NCI-H774 (cell line): ENCODE measurements at places on chromosomes 3 and 15.

DNA sequence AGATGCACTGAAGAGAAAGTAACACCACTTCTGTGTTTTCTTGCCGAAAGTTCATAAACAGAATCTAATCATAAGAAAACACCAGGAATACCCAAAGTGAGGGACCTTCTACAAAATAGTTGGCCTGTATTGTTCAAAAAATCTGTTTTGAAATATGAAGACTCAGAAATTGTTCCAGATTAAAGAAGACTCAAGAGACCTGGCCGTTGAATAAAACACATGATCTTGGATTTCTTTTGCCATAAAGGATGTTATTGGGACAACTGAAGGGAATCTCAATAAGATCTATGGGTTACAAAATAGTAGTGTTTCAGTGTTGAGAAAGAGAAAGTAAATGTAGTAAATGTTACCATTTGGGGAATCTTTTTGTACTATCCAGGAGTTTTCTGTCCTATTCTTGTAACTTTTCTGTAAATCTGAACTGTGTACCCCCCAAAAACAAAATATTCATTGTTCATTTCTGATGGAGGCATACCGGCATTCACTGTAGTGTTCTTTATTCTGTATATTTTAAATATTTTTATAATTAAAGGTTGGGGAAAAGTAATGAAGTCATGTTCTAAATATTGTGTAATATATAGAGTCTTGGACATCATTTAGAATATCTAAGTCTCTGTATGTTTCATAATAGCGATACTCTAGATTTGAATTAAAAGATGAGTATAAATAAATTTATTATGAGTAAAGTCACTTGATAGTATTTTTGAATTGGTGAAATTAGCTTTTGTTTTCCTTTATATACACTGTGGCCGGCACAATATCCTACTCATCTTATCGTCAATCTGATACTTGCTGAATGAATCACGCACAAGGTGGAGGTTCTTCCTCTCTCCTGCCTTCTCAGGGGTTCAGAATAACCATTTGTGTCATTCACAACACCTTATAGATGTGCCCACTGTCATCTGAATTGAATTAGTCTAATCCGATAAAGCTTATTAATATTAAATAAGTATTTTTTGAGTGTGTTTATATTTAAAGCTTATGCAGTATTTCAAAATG is 66.7 kb downstream of the TRAK1 start:
- DNase-seq, result no peak

GRCh38 chr3:31341130-31341529 is 191.6 kb upstream of the STT3B start:
- DNase-seq, result no peak

GRCh38 chr3:57961177-57961827 is 46.9 kb upstream of the FLNB start:
- DNase-seq, result no peak

DNA sequence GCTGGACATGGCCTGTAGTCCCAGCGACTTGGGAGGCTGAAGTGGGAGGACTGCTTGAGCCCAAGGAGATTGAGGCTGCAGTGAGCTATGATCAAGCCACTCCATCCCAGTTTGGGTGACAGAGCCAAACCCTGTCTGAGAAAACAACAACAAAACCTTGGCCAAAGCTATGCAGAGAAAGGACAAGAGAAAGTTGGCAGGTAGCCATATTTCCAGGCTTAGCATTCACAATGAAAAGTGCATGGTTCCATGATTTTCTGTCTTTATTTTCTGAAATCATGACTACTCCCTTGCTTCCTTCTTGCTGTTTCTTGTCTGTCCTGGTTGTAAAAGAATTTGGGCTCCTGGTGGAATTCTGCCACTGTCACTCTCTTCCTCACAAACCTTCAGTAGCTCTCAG is 284.6 kb upstream of the C2CD4B start:
- no peak for DNase-seq

GRCh38 chr15:72382146-72382545 is 6.3 kb upstream of the HEXA start:
- no peak for DNase-seq

DNA sequence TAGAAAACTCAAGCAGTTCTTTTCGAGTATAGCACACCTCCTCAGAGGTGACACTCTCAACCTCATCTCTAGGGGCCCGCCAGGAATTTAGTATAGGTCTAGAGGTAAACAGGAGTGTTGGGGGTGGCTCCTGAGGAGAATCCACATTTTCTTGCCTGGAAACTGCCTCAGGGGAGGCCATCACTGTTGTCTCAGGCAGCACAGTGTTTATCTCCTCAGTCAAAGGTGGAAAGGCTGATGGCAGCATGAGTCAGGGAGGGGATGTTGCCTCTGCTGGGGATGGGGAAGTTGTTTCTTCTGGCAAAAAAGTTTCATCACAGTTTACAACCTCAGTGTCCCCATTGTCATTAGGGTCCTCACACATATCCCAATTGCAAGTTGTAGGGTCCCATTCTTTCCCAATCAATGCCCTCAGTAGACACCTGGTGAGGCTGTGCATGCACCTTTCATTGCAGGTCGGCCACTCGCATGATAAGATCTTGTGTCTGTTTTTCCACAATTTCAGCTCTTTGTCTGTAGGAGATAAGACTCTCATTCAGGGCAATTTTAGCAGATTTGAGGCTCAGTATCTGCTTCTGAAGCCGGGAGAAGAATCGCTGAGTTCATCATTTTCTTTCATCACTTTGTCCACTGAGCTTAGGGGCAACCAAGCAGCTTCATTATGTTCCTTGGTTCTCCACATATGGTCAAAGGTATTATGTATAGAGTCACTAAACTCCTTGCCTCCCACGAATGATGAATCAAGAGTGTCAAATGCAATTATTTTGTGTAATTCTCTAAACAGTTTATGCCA is 25.8 kb downstream of the NAALADL2 start:
- no peak for DNase-seq

DNA sequence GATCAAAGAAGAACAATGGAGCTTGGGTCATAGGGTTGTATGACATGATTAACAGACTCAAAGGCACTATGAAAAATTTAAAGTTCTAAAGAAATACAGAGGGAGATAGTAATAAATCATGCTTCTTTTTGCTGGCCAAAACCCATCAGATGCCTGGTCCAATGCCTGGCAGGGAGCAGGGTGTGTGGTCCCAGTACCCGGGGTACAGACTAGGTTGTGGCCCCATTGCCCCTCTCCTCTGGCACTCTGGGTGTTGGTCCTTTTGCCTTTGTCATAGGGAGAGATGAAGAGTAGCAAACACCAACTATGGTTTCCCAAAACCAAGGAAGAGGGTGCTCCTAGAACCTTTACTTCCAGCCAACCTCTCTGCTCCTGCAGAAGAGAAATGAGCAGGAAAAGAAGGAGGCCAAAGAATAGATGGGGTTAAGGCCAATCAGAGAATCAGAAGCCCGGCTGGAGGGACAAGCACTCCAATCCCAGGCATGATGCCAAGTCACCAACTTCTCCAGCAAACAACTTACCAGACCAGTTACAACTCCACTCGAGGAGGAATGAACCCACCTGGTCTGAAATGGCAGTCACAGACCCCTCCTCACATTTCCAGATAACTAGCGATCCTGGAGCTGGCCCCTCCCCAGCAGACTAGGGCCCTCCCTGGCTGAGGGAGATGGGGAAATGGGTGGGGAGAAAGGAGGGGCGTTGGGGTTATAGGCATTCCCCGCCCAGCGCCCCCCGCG is 1.8 kb downstream of the IGDCC3 start:
- no peak for DNase-seq

DNA sequence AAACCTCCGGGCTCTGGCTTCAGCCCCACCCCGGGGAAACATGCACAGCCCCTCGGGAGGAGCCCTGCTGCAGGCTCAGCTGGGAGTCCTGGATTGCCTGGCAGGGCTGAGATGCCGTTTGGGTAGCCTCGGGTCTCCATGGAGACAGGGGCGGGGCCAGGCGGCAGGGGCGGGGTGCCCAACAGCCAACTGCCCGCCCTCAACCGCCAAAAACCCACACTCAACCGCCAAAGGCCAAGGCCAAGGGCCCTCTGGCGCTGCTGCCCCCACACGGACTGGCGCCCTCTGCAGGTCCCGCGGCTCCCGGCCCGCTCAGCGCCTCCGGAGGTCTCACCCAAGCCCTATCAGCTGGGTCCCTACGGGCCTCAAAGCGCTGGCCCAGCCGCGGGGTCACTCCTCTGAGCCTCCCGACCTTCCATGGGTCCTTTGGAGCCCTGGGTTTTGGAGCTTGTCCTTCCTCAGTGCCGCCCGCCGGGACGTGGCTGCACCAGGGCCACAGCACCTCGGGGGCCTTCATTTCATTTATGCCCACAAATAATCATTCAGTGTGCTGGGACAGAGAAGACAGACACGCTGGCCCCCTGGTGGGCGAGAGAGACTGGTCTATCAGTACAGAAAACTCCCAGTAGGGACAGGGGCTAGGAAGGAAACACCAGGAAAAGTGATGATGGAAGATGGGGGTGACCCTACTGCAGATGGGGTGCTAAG is 33.5 kb upstream of the ACAD9 start:
- DNase-seq, result peak; percentile 46

DNA sequence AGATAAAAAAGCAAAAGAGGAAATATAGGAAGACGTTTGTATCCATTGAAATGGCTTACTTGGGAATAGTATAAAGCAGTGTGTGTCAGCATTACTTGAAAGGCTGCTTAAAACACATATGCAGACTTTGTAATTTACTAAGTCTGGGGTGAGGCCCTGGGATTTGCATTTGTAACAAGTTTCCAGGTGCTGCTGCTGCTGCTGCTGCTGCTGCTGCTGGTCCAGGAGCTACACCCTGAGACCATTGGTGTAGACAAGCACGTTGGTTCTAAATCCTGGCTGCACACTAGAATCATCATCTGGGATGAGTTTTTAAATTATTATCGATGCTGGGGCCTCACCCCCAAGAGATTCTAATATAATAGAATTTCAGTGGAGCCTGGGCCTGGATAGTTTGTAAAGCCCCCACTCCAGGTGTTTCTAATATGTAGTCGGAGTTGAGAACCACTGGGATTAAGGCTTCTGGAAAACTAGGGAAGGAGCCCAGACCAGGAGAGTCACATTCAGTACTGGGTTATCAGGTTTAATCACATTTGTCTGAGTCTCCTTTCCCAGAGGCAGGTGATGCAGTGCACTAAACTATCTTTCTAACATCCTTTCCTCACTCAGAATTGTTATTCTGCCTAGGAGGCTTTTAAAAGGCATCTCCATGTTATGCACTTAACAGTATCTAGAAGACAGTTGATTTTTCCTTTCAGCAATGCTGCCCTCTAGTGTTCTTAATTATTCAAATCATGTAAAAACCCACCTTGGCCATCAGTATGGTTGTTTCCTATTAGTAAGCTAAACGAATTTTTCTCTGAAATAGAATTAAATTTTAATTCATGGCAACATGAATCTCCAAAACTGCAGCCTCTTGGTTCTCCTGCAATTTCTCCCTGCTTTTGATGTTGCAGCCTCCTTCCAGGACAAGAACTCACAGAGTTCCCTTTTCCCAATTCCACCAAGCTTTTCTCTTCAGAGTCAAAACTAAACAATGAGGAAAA is 45.4 kb downstream of the SSR3 start:
- peak; percentile 40 for DNase-seq

DNA sequence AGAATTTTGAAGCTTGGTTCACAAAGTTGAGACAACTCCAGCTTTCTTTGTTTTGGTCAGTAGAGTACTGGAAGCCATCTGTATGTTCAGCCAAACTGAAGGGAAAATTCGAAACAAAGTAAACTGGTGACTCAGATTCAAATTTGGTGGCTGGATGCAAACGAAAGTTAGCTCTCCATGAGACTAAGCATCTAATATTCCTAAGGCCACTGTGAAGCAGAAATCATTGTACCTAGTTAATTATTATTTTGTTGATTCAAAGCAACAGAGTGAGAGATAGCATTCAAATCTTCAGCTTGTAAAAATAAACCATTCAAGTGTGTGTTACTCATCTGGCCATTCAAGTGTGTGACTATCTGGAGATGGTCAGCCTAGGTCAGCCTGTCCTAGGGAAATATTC is 42.1 kb downstream of the NR2F2 start:
- DNase-seq, result no peak

DNA sequence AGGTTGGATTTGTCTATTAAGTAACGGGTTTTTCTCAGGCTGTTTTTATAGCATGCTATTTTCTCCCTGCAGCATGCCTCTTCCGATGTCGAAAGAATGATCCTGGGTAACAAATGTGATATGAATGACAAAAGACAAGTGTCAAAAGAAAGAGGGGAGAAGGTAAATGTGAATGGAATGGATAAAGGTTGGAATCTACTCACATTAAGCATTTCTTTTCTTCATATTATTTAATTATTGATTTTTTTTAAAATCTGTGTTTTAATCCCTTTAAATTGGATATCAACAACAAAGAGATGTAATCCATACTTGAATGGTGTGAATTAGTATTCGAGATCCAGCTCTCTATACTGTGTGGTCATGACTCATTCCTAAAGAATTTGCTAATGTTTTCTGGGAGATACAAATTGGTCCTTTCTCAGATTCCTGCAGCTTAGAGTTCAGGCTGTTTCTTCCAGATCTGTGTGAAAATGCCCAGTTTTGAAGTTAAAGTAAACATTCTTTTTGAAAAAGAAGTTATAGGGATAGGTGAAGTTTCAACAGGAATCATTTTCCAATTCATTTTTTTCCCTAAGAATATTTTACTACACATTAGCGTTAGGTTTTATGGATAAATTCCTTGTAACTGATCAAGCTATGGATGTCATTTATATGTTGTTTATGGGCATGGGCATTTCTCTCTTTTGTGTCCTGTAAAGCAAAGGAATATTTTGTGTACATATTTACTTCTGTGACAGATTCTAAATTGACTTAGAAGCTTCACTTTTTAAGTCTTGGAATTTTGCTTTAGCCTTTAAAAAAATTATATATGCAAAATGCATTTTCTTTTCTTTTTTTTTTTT is 20.8 kb upstream of the APH1B start:
- no peak for DNase-seq

DNA sequence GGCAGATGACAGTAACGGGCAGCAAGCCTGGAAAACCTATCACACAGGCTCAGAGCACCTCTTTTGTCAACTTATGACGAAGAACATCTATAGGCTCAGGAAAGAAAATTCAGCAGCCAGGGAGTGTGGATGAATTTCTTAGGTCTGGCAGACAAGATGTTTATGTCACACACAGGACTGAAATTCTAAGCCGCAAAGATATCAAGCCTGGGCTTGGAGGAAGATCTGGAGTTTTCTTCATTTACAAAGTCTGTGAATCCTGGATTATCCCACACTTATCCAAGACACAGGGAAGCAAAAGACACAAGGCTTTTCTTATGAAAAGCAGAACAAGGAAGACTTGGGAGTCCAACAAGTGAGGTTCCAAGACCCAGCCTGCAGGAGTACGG is 23.4 kb upstream of the CHCHD6 start:
- no peak for DNase-seq

- DNase-seq, result peak; percentile 23
These were observed 428.5 kb downstream of the OCA2 start for GRCh38 chr15:27670486-27671209.

- no peak for DNase-seq
These were observed 28.7 kb downstream of the DLEC1 start for GRCh38 chr3:38067508-38068233.
